Stimulated activated CD4-positive, alpha-beta T cell treated with anti-CD3 and anti-CD28 coated beads, Interleukin-12 subunit alpha, Interleukin-12 subunit beta, amount 100 ng/mL, for 24 hours (primary cell): ENCODE measurements at places on chromosomes 1 and 21.

GRCh38 chr21:41375875-41376274, 14.0 kb downstream of the MX2 start:
- no peak for DNase-seq

GRCh38 chr21:44439211-44439600, 16.1 kb upstream of the LRRC3 start:
- no peak for DNase-seq

DNA sequence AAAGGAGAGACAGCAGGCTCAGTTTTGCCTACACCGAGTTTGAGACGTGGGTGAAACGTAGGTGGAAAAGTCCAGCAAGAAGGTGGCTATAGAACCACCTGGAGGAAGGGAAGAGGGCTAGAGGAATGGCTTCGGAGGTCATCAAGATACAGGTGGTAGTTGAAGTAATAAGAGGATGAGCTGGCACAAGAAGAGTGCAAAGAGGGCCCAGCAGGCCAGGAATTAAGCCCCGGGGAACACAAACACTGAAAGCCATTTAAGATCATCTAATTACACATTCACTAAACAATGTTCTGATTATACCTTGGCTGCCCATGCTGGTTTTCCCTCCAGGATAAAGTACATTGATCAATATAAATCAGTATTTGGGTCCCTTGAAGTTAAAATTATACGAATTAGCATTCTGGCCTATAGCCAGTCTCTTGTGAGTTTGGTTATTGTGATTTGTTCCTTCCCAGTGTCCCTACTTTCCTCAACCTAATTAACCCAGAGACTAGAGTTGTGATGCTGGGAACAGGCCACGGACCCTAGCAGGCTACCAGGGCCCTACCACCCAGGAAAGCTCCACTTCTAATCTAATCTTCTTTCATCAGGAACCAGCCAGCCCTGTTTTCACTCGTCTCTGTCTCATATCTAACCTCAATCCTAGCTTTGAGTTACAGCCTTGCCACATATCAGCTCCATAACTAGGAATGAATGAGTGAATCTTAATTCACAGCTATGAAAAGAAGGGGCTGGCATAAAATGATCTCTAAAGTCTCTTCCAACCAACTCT, 26.4 kb upstream of the PPP1R15B start:
- DNase-seq, result no peak

- DNase-seq, result no peak
Observed at GRCh38 chr1:7842517-7842916, 10.3 kb downstream of the UTS2 start.

DNA sequence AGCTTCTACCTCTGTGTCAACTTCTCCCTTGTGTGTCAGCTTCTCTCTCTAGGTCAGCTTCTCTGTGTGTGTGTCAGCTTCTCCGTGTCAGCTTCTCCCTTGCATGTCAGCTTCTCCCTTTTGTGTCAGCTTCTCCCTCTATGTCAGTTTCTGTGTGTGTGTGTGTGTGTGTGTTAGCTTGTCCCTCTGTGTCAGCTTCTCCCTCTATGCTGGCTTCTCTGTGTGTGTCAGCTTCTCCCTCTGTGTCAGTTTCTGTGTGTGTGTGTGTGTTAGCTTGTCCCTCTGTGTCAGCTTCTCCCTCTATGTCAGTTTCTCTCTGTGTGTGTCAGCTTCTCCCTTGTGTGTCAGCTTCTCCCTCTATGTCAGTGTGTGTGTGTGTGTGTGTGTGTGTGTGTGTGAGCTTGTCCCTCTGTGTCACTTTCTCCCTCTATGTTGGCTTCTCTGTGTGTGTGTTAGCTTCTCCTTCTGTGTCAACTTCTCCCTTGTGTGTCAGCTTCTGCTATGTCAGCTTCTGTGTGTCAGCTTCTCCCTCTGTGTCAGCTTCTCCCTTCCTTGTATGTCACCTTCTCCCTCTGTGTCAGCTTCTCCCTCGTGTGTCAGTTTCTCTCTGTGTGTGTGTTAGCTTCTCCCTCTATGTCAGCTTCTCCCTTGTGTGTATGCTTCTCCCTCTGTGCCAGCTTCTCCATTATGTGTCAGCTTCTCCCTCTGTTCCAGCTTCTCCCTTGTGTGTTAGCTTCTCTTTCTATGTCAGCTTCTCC, 6.3 kb upstream of the UBXN10 start:
- DNase-seq, result no peak
